Vagina (tissue), 2 donors: ENCODE measurements at places on chromosomes 6 and 20. TPM values are rescaled to one million over a fixed set of nuclear protein-coding genes. Genes with fewer than 3 reads are reported as not detected.

DNA sequence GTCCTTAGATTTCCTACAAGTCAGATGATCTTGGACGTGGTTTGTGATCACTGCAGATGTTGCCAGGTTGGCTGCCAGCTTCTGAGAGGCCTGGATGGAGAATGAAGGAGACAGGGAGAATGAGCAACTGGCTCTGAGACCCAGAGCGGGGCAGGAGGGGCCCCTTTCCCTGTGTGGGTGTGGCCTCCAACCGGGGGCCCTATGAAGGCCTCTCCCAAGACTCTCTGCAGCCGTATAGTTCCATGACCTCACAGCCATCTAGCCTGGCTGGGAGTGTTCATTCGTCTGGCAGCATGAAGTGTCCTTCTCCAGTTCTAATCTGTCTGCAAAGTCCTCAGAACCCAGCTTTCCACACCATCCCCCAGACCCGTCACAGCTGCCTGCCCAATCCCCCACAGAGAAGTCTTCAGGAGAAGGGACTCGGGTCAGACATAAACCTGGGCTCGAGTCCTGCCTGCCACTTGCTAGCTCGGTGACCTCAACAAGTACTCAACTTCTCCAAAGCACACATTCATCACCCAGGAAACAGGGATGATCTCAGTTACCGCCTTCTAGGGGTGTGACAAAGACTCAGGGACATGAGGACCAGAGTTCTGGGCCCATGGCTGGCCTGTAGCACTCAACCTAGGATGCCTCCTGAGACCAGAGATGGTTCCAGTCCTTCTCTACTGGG is 122.6 kb downstream of the EDN3 start:
- H3K27ac ChIP-seq: no peak overlapping the region
- H3K27me3 ChIP-seq: no peaks in the 10 kb centered on the region
- H3K4me1 ChIP-seq: peaks cover 6% of the 10 kb centered on the region
- H3K4me3 ChIP-seq: no peak overlapping the region
- DNase-seq: no peak

MUCL3 gene
- 0.49 TPM for total RNA-seq

- no peak for DNase-seq
- no peak overlapping the region for H3K27ac ChIP-seq
- H3K4me3 ChIP-seq: no peak overlapping the region
- no peaks in the 10 kb centered on the region for H3K27me3 ChIP-seq
- no peaks in the 10 kb centered on the region for H3K36me3 ChIP-seq
- no peaks in the 10 kb centered on the region for H3K4me1 ChIP-seq
These were observed 58.5 kb downstream of the ANKS1A start for GRCh38 chr6:34947561-34947960.

PGC gene
- total RNA-seq: 3.4 TPM

DNA sequence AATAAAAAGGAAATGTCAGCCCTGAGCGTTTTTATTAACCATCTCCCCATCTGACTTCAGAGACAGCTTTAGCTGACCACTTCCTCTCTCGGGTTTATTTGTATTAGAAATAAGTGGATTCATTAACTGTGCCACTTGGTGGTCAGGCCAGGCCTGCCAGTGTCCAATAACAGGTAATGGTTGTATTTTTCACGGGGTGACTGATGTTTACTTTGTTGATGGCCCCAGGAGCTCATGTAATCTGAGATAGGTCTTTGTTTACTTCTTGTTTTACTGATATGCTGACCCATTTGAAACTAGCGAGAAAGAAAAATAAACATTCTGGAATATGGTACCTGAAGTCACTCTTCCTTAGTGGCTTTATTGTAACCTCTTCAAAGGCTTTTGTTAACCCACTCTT is 504.3 kb upstream of the SLC35B3 start:
- H3K4me3 ChIP-seq: no peak overlapping the region
- H3K27ac ChIP-seq: no peak overlapping the region
- no peaks in the 10 kb centered on the region for H3K4me1 ChIP-seq
- DNase-seq: no peak
- no peaks in the 10 kb centered on the region for H3K36me3 ChIP-seq
